ENCODE measurements at places on chromosomes 1 and 21. TPM values are rescaled to one million over a fixed set of nuclear protein-coding genes. Genes with fewer than 3 reads are reported as not detected.

Gene HES4
- 10.6 TPM for total RNA-seq

Gene EBNA1BP2
- total RNA-seq: 152 TPM

Gene CD34
- not detected for total RNA-seq

Gene LCE3D
- total RNA-seq: not detected

Gene JAK1
- 73.5 TPM for total RNA-seq

Gene MCOLN3
- 0.67 TPM for total RNA-seq

Gene PDE4B
- 83.5 TPM for total RNA-seq

Gene CLIC6
- not detected for total RNA-seq

Gene LINGO4
- total RNA-seq: not detected

Gene IL6R
- 4.9 TPM for total RNA-seq

GRCh38 chr1:15985611-15986297, 9.9 kb upstream of the ZBTB17 start:
- DNase-seq: no peak

DNA sequence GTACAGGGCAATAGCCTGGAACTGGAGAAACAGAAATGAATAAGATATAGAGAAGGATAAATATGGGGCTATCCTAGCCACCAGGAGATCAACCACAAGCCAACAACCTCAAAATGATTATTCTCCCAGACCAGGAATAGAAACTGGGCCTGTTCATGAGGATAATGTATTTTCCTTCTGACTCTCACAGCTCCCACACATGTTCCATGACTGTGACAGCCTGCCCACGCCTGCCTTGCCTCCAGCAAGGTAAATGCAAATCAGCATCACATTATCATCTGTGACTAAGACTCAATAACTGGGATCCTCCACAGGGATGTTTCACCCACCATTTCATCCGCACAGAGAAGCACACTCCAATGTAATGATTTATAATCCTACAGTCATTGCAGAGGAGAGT, 3.3 kb downstream of the ENSA start:
- DNase-seq: no peak

GRCh38 chr1:63773496-63773814, 362 bp upstream of the ROR1 start:
- DNase-seq: no peak

DNA sequence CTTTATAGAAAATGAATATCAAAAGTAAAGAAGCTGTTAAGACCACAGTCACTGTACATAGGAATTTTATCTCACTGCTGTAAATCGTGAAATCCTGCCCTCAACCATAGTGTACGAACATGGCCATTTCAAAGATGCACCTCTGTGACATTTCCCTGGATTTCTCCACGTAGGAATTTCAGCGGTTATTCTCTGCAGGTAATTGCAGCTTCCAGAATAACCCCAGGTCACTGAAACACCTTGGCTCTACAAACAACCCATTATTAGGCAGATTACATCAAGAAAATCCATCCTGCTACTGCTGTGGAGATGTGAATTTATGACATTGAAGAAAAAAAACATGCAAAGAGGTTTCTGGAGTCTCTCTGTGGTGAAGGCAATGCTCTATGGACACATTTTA, 196.2 kb upstream of the USP25 start:
- no peak for DNase-seq

DNA sequence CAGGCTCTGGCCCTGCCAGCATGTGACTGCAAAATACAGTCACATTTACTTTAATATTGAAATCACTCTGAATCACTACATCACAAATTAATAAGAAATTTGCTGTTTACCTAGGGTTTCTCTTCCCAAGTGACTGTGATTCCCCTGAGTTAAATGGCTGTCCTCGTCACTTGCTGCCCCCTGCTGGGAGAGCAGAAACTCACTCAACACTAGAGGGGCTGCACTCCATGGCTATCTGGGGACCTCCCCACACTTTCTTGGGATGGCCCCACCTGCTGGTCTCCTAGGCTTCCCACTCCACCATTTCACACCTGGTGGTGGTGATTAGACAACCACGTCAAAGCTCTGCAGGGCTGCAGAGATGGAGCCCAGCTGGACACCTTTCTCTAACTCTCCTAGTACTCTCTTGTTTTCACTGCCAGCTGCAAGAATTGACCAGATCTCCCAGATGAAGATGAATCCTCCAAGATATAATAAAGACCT, 63.4 kb downstream of the CD2 start:
- DNase-seq: peak; percentile 32

- DNase-seq: no peak
Measured at GRCh38 chr1:156812293-156812990, 4.2 kb downstream of the SH2D2A start.

- DNase-seq: no peak
Measured at GRCh38 chr1:8014381-8014988, 11.6 kb downstream of the ERRFI1 start.

GRCh38 chr1:184110272-184111204, 59.0 kb downstream of the TSEN15 start:
- DNase-seq: no peak

DNA sequence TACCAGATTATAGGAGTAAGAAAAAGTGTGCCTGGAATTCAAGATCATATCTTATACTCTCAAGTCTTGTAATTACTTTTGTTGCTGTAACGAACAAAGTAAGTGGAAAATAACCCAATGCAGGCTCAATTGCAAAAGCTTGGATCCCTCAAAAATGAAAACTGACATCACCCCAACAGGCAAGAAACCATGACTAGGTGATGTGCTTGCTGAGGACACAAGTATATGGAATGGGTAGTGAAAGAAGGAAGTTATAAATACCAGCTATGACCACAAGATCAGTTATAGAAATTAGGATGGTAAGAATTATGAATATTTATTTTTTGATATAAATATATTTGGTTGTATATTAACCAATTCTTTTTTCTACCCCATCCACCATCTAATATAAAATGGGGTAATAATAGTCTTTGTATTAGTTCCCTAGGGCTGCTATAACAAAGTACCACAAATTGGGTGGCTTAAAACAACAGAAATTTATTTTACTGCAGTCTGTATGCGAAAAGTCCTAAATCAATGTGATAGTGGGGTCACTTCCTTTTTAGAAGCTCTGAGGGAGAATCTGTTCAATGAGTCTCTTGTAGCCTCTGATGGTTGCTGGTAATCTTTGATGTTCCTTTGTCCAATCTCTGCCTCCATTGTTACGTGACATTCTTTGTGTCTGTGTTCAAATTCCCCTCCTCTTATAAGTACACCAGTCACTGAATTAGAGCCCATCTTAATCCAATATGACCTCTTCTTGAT, 45.0 kb downstream of the DUSP10 start:
- DNase-seq: no peak

GRCh38 chr1:34213956-34214355, 37.2 kb downstream of the C1orf94 start:
- DNase-seq: no peak

DNA sequence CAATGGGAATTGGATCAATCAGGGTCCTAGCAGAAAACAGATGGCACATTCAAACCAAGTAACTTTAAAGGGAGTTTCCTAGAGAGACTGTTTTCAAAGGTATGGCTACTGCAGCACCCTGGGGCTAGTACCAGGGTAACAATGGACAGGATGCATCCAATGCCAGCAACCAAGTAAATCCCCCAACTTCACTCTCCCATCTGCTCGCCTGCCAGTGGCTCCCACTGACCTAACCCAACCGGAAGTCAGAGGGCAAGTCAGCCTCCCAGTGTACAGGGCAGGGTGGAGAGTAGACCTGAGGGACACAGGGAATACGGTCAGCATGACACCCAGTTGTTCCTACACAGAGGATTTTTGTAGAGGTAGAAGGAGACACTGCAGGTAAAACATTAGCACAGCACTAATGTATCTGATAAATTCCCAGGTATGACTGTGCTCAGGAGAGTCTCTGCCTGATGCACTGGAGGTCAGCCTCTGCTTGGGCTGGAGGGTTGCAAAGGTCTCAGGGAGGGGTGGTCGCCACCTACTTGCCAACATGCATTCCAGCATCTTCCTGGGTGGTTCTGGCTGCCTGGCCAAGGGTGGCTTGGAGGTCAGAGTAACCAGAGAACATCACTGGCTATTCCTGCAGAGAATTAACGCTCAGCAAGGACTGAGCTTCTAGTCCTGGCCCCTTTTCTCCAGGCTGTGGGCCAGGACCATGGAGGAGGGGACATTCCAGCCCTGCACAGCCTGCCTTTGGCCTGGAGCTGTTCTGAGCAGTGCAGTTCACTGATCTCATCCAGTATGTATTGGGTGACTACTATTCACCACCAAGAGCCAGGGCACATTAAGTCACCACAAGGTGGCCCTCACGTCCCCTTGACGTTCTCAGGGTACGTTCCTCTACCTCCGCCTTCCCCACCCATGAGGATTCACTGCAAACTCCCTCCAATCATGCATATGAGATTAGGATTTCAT, 5.1 kb upstream of the GJA4 start:
- no peak for DNase-seq

- DNase-seq: no peak
Measured at GRCh38 chr21:34152500-34152899, 79.1 kb downstream of the MRPS6 start.

DNA sequence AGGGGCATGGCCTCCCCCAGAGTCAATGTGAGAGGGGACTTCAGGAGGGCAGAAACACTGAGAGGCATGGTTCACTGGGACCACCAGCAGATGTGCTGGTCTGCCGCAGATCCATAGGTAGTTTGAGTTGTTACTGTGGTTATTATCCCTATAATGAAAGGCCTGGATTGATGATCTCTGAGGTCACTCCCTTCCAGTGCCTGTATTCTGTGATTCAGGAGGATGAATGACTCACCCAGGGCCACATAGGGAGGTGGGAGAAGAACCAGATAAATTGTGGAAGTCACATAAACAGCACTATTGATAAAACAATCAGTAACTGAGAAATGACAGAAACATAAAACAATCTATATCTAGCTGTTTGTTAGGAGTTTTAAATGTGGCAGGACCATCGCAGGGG, 22.7 kb upstream of the ACTL8 start:
- no peak for DNase-seq

DNA sequence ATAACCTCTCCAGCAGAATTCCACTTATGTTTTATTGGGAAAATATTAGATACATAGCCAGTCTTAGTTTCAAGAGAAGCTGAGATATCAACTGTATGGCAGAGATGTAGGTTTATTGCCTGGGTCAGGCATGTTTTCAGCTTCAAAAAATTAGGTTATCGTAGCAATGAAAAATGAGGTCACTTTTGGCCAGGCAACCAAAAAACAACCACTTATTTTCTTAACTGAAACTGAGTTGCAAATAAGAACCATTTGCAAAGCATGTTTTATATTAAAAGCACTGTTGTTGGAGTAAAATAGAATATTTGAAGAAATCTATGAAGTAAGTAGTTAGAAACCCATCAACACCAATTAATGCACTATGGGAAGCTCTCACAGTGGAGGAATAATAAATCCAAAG, 5.5 kb upstream of the OR6Y1 start:
- no peak for DNase-seq

GRCh38 chr1:121566346-121566745, 381.6 kb downstream of the SRGAP2C start:
- no peak for DNase-seq

All from NCI-H460 (cell line).